Effector CD4-positive, alpha-beta T cell (primary cell): ENCODE measurements at places on chromosomes 7 and 10.

DNA sequence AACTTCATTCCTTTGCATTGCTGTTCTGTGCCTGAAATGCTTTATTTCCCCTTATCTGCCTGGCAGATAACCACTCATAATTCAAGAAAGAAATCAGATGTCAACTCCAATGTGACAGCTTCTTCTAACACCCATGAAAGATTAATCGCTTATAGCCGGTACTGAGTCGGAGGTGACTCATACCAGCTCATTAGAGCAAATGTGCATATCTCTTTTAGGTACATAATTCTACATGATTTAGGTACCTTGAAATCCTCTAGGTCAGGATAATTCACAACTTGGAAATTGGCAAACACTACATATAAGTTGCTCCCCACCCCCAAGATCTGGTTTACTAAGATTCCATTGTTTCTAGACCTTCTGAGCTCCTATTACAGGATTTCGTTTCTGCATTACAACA, 554.4 kb upstream of the SORCS1 start:
- DNase-seq = no peak

DNA sequence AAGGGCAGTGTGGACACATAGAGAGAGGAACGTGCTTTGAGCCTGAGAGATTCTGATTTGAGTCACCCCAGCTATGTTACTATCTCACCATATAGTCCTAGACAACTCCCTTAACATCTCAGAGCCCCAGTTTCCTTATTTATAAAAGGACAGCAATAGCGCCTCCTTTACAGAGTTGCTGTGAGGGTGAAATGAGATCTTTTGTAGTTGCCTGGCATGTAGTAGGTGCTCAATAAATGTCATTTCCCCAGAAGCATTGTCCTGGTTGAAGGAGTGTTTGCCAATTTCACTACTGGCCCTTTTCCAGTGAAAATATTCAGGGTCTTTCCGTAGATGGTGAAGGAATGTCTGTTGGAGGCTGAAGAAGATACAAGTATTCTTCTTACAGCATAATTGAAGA, 51.3 kb upstream of the FAM180A start:
- DNase-seq = no peak

GRCh38 chr7:73520673-73521635, 1.1 kb downstream of the BAZ1B start:
- no peak for DNase-seq

GRCh38 chr7:92057375-92057774, 76.9 kb downstream of the CYP51A1 start:
- DNase-seq = no peak

GRCh38 chr10:78313048-78313381, 279.4 kb downstream of the RPS24 start:
- DNase-seq = no peak
